Activated T-helper 9 cell treated with anti-CD3 and anti-CD28 coated beads, Interleukin-2, amount 50 U/mL, for 16 hours (primary cell): ENCODE measurements at places on chromosomes 4 and X.

DNA sequence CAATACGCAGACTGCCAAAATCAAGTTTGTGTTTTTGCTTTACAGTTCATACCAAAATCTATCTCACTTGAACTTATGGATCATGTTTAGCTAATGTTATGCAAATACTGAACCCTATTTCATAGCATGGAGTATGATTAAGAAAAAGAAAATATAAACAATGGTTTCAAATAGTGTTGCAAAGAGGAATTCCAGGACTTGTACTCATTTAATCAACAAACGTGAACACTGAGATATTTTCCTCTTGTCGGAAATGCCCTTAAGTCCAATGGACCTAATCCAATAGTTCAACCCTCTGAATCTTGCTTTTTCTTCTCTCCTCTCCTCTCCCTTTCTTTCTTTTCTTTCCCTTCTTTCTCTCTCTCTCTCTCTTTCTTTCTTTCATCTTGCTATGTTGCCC is 30.8 kb downstream of the RASL11B start:
- DNase-seq: no peak

GRCh38 chrX:110430293-110431076 is 71.8 kb downstream of the RTL9 start:
- DNase-seq: no peak

DNA sequence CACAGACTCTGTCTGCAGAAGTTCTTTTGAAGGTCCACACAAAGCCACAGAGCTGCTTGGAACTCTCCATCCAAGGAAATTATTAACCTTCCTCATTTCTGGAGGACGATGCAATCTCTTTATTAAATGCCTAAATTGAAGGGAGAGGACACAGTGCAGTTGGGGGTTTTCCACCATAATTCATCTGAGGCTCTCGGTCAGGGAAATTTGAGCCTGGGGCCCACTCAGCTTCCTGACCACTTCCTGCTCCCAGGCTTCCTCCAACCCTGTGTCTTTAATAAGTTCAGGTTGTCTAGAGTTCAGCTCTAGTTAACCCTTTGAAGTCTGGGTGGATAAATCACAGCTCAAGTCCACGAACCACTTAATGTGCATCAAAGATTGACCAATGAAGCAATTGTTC is 58.5 kb downstream of the PRPS1 start:
- no peak for DNase-seq

DNA sequence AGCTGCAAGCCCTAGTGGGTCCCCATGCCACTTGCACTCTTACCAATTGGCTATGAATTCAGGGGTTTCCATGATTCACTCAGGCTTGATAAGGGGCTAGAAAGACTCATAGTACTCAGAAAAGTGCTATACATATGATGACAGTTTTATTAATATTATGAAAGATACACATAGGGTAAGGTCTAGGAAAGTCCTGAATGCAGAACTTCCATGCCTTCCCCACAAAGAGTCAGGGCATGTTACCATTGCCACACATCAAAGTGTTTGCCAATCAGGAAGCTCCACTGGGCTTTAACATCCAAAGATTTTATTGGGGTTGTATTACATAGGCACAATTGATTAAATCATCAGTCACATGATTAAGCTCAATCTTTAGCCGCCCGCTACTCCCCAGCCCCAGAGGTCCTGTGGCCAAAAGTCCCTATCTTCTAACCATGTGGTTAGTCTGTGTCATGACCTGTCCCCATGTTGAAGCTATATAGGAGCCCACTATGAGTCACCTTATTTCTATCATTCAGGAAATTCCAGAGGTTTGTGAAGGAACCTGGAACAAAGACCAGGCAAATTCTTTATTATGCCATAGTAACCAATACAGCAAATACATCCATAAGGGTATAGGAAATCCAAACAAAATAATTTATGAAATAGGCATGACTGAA is 635.6 kb downstream of the STPG2 start:
- DNase-seq: no peak

DNA sequence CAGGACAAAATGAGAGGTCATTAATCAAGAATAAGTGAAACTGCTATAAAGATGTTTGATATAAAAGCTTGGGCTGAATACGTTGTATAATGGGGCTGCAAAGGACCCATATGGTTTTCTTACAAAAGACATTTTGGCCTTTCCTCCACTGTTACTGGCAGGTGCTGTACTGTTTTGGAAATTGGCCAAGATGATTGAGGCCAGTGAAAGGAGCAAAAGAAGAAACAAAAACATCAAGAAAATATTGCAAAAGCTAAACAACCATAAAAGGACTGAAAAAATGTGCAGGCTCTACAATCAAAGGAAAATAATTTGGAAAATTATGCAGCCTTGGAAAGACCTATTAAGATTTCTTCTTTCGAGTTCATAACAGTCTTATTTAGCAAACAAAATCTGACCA is 222.2 kb upstream of the PPP1R2C start:
- no peak for DNase-seq

GRCh38 chr4:87339440-87339839 is 16.8 kb upstream of the HSD17B13 start:
- no peak for DNase-seq

- no peak for DNase-seq
These were observed 31.4 kb downstream of the HOPX start for GRCh38 chr4:56649445-56650261.

DNA sequence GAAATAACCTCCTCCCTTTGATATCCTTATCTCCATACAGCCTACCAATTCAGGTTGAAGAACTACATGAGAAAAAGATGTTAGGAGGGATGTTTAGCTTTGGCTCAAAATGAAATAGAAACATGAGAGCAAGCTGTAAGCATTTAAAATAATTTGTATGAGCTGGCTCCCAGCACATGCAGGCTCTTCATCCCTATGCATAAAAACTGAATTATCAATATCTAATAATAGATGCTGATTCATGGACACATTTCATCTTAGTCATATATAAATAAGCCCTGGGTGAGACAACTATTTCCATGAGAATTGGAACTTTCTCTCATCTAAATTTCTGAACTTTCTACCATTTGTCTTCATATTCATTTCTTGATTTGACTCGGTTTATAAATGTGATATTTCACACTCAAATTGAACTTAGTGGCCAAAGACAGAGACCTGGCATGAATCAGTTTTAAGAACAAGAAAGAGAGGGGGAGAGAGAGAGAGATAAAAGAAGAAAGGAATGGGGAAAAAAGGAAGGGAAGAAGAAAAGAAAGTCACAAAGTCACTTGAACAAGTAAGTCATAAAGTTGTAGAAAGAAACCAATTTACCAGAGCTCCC is 48.9 kb upstream of the GPR174 start:
- no peak for DNase-seq

DNA sequence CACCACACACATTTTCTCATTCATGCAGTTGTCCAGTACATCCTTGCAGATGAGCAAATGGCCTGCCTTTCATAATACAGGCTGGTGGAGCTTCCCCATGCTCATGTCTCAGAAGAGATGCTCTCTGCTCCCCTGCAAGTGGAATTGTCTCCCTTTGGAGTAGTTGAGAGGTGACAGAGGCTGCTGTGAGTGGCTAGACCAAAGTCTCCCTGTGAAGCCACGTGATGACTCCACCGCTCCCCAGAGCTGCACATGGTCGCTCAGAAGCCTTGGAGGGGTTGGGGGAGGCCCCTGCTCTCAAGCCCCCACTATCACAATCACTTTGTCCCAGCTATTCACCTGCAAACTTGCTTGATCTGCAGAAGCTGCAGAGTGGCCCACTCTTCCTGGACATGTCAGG is 1.5 kb upstream of the GPR78 start:
- DNase-seq: no peak

DNA sequence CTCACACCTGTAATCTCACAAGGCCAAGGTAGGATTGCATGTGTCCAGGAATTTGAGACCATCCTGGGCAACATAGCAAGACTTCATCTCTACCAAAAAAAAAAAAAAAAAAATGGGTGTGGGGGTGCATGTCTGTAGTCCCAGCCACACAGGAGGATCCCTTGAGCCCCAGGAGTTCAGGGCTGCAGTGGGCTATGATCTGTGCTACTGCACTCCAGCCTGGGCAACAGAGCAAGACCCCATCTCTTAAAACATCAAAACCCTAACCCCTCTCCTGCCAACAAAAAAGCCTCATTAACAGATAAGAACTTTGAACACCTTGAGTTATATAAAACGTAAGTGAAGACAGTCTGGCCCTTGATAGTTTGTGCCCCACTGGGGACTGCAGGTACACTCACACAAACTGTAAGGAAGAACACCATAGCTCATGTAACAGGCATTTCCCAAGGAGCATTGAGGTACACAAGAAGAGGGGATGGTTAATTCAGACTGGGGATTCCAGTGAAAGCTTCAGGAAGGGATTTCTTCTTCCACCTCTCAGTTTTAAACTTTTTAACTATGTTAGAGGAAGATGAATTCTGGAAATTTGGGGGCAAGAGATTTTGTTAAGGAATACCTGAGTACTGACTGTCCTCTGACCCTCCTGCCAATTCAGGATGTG is 34.7 kb downstream of the RBPJ start:
- no peak for DNase-seq

- no peak for DNase-seq
These were observed 36.4 kb downstream of the ARSJ start for GRCh38 chr4:113943085-113943484.

DNA sequence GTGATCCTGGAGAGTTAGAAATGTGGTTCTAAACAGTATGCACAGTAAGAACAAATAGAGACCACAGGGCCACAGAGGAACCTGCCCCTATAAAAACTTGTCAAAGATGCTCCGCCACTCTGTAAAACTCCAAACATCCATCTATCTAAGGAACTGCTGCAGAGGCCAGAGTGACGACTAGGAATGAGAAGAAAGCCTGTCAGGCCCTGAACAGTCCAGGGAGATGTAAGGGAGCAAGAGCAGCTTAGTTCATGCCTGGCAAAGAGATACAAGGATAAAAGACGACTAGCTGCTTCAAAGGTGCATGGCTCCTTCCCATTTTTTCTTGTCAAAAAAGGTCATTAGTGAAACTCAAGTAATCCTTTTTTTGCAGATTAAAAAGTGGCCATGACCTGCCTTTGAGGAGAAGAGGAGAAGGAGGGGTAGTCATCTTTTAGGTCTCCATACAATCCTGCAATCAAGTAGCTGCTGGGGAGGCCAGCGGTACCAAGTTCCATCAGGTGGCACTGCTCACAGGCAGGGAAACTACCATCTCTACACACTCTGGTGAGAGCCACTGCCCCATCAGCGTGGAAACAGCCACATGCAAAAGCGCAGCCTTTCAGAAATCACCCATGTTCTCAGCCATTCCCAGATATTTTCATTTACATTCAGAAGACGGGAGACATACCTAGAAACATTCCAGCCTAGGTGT is 162.1 kb downstream of the TSPAN5 start:
- no peak for DNase-seq

DNA sequence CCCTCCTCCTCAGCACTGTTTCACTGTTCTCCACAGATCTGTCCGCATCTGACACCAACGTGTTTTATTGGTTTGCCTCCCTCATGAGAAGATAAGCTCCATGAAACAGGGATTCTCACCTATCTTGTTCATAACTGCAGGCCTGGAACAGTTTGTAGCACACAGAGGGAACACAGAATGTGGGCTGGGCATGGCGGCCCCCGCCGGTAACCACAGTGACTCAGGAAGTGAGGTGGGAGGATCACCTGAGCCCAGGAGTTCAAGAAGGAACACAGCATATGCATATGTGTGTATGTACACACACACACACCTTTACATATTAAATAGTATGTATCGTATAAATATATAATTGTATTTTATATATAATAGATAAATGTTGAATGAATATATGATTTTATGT is 168.6 kb downstream of the AFAP1 start:
- peak; percentile 15 for DNase-seq

DNA sequence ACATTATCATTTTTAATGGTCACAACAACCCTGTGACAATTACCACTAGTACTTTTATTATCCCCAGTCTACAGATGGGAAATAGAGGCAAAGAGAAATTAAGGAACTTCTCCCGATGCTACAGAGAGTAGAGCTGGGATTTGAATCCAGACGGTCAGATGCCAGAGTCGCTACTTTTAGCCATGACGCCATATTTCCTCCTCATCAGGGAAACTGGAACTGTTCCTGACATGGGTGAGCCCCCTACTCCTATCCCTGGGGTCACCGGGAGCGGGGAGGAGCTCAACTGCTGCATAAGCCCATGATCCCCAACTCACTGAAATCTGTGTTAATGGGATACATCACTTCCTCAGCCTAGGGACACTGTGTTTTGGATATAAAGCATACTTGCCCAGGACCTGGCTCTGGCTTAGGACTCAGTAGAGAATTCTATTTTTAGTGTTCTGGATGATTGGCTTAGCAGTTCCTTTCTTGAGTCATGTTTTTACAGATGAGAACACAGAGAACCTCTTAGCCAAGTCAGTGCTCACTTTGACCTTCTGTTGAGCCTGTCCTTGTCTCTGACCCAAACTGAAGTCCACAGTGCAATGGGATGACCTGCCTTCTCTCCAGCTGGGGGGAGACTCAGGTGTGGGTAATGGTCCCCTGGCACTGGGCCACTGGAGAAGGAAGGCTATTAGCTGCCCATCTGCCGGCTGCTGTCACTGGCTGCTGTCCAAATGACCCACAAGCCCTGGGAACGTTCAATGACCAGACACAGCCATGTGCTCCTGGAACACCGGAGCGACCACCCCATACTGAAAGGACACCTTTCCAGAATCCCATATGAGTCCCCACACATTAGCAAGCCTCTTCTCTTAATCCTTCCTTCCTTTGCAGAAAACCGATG is 90.8 kb upstream of the SHISA3 start:
- DNase-seq: no peak

DNA sequence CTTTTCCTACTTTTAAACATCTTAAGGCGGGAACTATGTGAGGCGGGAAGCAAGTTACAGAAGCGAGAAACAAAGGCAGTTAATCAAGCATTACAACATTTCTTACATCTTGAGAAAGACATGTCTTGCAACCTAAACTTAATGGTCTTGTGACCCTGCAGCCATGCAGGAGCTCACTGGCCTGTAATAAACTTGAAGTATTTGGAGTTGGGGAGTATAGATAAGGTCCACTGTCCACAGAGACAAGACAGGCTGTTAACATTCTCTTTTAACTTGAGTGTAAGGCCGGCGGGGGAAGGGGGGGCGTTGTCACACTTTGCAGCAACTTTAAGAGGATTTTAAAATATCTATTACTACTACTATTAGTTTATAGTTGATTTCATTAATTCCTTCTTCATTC is 10.3 kb upstream of the UGT8 start:
- DNase-seq: no peak

- no peak for DNase-seq
These were observed 2.2 kb downstream of the TMEM47 start for GRCh38 chrX:34654696-34655490.

DNA sequence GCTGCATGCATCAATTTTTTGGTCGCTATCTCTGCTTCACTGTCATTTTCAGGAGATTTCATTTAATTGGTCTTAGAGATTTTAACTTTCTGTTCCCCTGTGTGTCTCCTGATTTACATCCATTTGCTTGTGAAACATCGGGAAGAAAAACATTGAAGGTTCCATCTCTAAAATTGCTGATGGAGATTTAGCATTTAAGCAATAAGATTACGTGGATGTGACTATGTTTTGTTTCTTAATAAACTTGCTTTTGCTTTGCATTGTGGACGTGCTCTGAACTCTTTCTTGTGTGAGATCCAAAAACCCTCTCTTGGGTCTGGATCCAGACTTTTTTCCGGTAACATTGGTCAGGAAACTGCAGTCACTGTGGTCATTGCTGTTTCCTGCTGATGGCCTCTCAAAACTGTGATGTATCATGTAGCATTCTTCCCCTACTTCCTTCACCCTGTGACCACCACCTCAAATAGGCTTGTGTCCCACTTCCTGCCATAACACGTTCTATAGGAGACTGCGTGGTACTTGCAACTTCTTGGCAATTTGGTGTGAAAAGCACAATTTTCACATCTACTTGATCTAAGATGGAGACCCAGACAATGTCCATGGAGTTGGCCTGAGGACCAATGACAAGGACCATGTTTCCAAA is 4.9 kb downstream of the CXCL2 start:
- DNase-seq: no peak
